ENCODE measurements at places on chromosomes 4 and X.

DNA sequence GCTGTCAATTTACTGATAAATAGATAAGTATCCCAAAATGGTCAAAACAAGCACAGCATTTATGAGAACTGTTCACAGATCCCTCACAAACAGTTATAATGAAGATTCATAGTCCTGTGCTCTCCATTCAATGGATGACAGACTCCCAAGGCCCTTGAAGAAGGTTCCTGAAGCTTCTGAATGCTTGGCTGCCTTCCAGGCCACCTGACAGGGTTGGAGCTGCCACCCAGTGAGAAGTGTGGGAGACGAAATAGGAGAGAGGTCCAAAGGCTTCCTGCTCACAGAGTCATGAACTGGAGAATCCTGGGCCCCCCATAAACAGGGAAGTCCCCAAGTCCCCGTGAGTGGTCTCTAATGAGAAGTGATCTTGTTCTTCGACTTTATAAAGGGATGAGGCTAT is 26.0 kb upstream of the ANXA3 start:
- no peak for DNase-seq

DNA sequence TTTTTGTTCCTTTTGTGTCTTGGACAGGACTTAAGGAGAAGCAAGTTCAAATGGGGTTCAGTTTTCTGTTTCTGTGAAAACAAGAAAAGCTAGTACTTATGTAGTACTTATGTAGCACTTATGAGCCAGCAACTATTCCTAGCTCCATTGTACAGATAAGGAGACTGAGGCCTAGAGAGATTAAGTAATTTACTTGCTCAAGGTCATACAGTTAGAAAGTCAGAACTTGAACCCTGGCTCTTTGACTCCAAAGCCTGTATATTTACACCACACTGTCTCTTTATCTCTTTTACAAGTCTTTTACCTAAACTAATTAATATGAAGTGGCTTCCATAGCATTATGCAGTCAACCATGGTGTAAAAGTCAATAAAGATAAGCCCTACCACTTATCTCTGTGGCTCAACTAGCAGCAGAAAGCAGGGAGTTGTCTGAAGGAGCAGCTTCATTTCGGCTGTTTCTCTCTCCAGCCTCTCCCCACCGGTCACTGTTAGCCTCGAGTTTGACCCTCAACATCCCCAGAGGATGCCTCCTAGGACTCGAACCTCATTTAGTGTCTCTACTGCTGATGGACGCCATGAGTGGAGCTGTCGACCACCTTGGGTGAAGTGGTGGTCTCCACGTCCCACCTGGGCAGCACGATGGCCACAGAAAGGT is 209.9 kb downstream of the SHROOM3 start:
- DNase-seq, result no peak

- DNase-seq, result no peak
Measured at GRCh38 chr4:82044141-82044993, 329.4 kb downstream of the HNRNPD start.

GRCh38 chr4:15897577-15897976 is 41.0 kb downstream of the FGFBP1 start:
- no peak for DNase-seq

GRCh38 chr4:152734015-152734698 is 45.4 kb downstream of the TIGD4 start:
- DNase-seq, result no peak

- no peak for DNase-seq
Measured at GRCh38 chrX:18424482-18425198, 768 bp upstream of the CDKL5 start.

- DNase-seq, result no peak
Measured at GRCh38 chr4:30882443-30882842, 162.3 kb downstream of the PCDH7 start.

GRCh38 chr4:155047755-155048154 is 160.7 kb upstream of the NPY2R start:
- DNase-seq, result no peak

- DNase-seq, result no peak
Measured at GRCh38 chr4:102324730-102325129, 20.6 kb downstream of the SLC39A8 start.

GRCh38 chr4:17623451-17624001 is 9.1 kb downstream of the MED28 start:
- no peak for DNase-seq

DNA sequence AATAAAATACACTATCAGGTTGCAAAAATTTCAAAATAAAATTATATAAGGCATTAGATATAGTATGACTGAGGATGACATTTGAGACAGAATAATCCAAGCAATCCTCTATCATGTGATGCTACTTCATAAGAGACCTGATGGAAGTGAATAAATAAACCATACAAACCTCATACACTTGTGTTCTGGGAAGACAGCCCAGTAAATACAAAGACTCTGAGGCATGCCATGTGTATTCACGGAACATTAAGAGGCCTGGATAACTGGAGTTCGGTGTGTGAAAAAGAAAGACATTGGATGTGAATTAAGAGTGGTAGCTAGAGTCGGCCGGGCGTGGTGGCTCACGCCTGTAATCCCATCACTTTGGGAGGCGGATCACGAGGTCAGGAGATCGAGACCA is 364.2 kb downstream of the ADAM29 start:
- DNase-seq, result no peak

DNA sequence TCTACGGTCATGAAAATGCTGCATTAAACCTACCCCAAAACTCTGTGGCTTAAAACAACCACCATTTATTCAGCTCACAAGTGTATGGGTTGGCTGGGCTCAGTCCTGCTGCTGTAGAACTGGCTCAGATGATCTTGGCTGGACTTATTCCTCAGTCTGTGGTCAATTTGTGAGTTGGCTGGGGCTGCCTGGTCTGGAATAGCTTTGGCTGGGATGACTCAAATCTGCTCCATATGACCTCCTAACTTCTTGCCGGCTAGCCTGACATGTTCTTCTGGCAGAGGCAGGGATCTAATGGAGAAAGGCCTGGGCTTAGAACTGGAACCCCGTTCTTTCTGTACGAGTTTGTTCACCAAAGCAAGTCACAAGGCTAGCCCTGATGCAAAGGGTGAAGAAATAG is 71.7 kb downstream of the CFAP299 start:
- no peak for DNase-seq

DNA sequence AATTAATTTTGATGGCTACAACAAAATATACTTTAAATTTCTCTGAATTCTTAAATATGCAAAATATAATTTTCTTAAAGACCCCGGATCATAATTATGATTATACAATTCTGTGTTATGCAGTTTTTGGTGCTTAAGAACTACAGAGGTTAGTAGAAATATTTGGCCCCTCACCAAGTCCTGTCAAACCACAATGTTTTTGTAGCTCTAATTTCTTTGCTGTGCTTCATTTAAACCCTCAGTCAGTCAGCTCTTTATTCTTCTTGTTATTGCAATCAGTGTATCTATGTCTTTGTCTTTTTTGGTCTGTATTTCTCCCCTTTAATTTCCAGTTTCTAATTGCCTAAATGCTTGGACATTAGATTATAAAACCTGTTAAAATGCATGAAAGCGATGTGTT is 186.1 kb downstream of the CAMK2D start:
- no peak for DNase-seq

GRCh38 chr4:74932832-74933561 is at the start of gene PARM1:
Gene PARM1, plus strand, starts transcription at chr4:74933116. Its CDS starts 212 bp downstream, at chr4:74933328.
- no peak for DNase-seq

DNA sequence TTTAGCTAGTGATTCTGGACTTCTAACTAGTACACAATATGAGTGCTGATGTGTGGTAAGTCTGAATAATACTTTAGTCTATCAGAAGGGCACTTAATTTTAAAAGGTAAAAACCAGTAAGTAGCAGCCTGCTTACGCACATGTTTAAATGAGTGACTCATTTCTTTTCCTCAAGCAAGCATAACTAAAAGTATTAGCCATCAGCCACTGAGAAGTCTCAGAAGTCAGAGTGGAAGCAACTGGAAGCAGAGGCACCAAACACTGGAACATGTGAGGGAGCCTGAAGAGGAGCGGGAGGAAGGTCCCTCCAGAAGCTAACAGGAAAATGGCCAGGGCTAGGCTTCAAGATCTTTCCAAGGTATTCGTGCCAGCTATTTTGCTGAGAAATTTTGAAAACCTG is 257.7 kb downstream of the RAPGEF2 start:
- DNase-seq, result no peak

DNA sequence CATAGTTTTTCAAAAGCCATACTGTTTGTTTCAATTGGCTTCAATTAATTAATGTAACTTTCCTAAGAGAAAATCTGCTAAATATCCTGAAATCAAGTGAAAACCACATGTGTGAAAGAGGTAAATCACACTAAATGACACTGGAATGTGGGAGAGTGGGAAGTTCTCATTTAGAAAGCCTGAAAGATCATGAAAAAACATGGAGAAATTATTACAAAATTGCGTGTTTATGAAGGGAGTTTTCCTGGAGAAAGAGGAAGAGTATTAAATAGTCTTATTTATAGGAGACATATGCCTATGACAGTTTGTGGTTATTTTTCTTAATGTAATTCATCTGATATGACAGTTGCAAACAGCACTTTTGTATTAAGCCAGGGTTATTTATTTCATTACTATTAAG is 183.7 kb downstream of the DKK2 start:
- no peak for DNase-seq
